Activated CD8-positive, alpha-beta memory T cell treated with anti-CD3 and anti-CD28 coated beads, Interleukin-2, amount 10 ng/mL, durations not matched to agents 7 days and 5 days (primary cell): ENCODE measurements at places on chromosomes 13 and 19. TPM values are rescaled to one million over a fixed set of nuclear protein-coding genes. Genes with fewer than 3 reads are reported as not detected.
A peak's percentile ranks its signal among the peaks of the same experiment; 100 is the strongest.

GRCh38 chr13:101930331-101930730, 471.5 kb downstream of the FGF14 start:
- no peak overlapping the region for H3K4me3 ChIP-seq
- DNase-seq = no peak
- H3K27me3 ChIP-seq = peaks cover 8% of the 10 kb centered on the region
- H3K27ac ChIP-seq = no peak overlapping the region

STOML3 gene
- not detected for total RNA-seq

- H3K4me3 ChIP-seq = no peak overlapping the region
- H3K36me3 ChIP-seq = no peaks in the 10 kb centered on the region
- peak; percentile 8 for DNase-seq
- peaks cover 19% of the 10 kb centered on the region for H3K4me1 ChIP-seq
- H3K27ac ChIP-seq = no peak overlapping the region
Observed at GRCh38 chr13:21069561-21070004, 8.2 kb upstream of the LATS2 start.

USHBP1 gene
- total RNA-seq = not detected

- no peak for DNase-seq
- no peak overlapping the region for H3K27ac ChIP-seq
- H3K27me3 ChIP-seq = no peaks in the 10 kb centered on the region
Observed at GRCh38 chr19:4042731-4043082, 24.0 kb downstream of the ZBTB7A start.

DNA sequence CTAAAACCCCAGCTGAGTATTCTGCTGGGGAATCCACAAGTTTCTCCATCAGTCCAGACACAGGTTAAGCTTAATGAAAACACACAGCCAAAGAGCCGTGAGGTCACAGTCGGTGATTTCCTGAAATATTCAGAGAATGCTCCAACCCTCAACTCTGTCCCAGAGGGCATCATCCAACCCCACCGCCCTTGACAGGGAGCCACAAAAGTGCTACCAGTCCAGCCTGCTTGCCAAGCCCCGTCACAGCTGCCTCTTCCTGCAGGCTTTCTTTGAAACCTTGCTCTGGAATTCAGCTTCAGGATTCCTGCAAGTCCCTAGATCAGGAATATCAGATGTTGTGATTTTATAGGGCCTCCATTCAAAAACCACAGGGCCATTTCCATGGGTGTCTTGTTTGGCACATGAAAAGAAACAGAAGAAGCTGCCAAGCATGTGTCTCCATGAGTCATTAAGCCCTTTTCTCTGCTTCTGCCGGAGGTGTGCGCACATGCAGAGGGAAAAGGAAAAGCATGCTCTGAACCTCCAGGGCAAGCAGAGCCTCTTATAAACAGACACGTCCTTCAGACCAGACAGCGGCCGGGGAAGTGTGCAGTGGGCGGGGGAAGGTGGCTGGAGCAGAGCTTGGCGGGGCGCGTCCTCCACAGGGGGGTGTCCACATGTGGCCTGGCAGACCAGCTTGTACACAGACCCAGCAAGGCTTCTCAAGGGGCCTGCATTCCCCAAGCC, 164.7 kb downstream of the KATNAL1 start:
- peak overlapping the region; percentile 44 for H3K27ac ChIP-seq
- H3K4me3 ChIP-seq = no peak overlapping the region
- H3K36me3 ChIP-seq = peaks cover 7% of the 10 kb centered on the region
- no peaks in the 10 kb centered on the region for H3K27me3 ChIP-seq

- no peak for DNase-seq
- H3K36me3 ChIP-seq = peaks cover 18% of the 10 kb centered on the region
- H3K27ac ChIP-seq = peak overlapping the region; percentile 18
- H3K4me1 ChIP-seq = peaks cover 1% of the 10 kb centered on the region
Observed at GRCh38 chr13:40812102-40812501, 22.7 kb downstream of the SLC25A15 start.

PINLYP gene
- total RNA-seq = 19.7 TPM

DNA sequence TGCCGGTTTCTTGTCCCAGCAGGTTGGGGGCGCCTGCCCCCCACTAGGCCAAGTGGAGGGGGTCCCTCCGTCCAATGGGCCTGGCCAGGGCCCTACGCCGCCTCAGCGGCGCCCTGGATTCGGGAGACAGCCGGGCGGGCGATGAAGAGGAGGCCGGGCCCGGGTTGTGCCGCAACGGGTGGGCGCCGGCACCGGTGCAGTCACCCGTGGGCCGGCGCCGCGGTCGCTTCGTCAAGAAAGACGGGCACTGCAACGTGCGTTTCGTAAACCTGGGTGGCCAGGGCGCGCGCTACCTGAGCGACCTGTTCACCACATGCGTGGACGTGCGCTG, 6.2 kb downstream of the KCNJ14 start:
- H3K27ac ChIP-seq = no peak overlapping the region
- DNase-seq = no peak
- no peak overlapping the region for H3K4me3 ChIP-seq
- H3K4me1 ChIP-seq = peaks cover 15% of the 10 kb centered on the region
- H3K36me3 ChIP-seq = peaks cover 1% of the 10 kb centered on the region

- no peaks in the 10 kb centered on the region for H3K36me3 ChIP-seq
- H3K27me3 ChIP-seq = no peaks in the 10 kb centered on the region
- H3K27ac ChIP-seq = no peak overlapping the region
Observed at GRCh38 chr13:64278493-64278892, 2862.8 kb upstream of the PCDH20 start.

MATK gene
- 26.8 TPM for total RNA-seq

DNA sequence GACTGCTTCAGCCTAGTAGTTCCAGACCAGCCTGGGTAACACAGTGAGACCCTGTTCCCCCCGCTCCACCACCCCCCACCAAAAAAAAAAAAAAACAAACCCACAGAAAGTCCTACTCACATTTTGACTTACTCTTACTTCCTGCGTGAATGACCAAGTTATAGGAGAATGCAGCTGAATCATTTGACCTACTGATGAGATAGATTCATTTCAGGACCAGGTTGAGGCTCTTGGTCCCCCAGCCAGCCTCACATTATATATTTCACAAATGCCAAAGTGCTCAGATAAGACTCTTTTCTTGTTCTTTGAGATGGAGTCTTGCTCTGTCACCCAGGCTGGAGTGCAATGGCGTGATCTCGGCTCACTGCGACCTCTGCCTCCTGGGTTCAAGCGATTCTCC, 70.2 kb downstream of the KLF5 start:
- peaks cover 3% of the 10 kb centered on the region for H3K4me1 ChIP-seq
- H3K27ac ChIP-seq = no peak overlapping the region

DNA sequence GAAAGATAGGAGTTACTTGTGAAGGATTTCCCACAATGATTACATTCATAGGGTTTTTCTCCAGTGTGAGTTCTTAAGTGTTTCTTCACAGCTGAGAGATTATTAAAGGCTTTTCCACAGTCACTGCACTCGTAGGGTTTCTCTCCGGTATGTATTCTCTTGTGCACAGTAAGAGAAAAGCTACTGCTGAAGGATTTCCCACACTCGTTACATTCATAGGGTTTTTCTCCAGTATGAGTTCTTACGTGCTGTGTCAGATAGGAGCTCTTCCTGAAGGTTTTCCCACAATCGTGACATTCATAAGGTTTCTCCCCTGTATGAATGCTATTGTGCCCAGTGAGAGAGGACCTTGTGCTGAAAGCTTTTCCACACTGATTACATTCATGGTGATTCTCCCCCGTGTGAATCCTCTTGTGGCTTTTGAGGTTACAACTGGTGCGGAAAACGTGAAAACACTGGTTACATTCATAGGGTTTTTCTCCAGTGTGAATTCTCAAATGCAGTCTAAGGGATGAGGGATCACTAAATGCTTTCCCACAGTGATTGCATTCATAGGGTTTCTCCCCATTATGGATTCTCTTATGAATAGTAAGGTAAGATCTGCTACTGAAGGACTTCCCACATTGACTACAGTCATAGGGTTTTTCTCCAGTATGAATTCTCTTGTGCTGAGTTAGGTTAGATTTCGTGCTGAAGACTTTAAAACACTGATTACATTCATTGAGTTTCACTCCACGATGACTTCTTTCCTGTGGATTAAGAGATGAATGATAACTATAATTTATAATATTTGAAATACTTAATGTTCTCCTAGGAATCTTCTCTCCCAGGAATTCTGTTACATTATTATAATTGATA, 20.6 kb downstream of the ZNF558 start:
- DNase-seq = no peak
- peaks cover 85% of the 10 kb centered on the region for H3K36me3 ChIP-seq
